ENCODE measurements at places on chromosomes 11 and 22.

GRCh38 chr11:36093548-36093947 lies 149.7 kb downstream of the LDLRAD3 start:
- DNase-seq: no peak

- DNase-seq: no peak
Measured at GRCh38 chr11:14075118-14076078, 112.9 kb downstream of the SPON1 start.

DNA sequence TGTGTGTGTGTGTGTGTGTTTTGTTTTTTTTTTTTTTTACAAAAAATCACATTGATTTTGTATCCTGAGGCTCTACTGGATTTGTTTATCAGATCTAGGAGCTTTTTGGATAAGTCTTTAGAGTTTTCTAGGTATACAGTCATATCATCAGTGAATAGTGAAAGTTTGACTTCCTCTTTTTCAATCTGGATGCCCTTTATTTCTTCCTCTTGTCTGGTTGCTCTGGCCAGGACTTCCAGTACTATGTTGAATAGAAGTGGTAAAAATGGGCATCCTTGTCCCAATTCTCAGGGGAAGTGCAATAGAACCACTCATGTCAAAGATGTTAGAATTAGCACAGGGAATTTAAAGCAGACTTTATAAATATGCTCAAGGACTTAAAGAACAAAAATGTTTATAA lies 32.6 kb upstream of the PRDM11 start:
- no peak for DNase-seq

GRCh38 chr11:92931746-92932422 lies 37.6 kb upstream of the MTNR1B start:
- no peak for DNase-seq

DNA sequence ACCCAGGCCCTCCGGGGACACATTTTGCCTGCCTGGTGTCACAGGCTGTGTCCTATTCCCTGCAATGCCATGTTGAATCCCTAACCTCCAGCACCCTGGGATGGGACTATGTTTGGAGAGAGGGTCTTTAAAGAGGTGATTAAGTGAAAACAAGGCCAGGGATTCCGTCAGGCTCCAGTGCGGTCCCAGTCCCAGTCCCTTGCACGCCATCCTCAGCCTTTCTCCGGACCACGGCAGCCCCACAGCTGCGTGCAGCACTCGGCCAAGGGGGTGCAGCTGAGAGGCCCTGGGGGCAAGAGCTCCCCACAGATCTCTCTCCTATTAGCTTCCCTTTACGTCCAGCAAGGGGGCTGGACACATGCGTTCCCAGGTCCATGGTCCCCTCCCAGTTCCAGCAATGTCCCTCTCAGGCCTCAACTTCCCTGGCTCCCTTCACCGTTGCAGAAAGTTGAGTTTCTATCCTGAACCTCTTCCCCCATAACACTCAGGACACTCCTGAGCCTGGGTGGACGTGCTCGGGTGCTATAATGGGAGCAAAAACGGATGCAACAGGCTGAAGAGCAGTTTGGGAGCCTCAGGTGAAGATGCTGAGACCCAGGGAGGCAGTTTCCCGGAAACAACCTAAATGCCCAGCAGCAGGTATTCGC lies 1422.7 kb downstream of the BRD1 start:
- no peak for DNase-seq

DNA sequence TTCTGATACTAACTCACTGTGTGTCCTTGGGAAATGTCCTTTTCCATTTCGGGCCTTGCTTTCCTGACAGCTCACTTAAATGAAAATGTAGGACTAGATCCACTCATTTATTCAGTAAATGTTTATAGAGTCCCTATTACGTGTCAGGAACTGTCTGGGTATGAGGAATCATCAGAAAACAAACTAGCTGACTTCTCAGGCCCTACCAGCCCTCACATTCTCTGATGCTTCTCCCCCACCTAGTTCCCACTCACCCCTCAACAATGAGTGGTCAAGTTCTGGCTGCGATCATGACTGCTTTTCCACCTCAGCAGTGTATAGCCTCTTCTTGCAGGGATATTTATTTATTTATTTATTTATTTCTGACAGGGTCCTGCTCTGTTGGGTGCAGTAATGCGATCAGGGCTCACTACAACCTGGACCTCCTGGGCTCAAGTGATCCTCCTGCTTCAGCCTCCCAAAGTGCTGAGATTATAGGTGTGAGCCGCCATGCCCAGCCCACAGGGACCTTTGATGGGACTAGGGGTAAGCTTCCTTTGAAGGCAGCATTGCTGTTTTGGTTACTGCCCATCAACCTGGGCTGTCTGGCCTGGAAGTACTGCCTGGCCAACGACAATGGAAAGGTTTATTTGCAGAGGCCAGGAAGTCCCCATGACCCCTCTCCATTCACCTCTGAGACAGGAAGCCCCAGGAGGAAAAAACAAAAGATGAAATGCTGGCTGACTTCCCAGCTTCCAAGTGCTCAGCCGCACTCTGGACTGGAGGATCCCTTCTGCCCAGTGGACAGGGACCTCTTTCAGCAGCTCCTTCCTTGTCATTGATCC lies 33.1 kb upstream of the POLD3 start:
- no peak for DNase-seq

DNA sequence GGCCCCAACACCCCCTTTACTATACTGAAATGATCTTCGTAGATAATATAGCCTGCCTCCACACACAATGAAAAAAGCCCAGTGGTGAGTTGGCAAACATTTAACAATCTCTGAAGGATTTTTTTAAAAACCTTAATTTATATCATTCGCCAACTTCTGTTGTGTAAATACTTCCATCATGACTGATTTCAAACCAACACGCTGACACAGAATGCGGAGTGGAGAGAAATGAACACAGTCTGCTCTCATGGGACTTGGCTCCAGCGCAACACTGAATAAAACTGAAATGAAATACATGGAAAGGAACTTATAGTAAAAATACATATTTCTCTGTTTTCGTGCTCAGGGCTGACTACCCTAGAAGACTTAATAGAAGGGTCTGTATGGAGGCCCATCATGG lies 61.3 kb upstream of the WNT11 start:
- DNase-seq: no peak

- no peak for DNase-seq
Measured at GRCh38 chr11:118916842-118917388, 8.8 kb downstream of the BCL9L start.

DNA sequence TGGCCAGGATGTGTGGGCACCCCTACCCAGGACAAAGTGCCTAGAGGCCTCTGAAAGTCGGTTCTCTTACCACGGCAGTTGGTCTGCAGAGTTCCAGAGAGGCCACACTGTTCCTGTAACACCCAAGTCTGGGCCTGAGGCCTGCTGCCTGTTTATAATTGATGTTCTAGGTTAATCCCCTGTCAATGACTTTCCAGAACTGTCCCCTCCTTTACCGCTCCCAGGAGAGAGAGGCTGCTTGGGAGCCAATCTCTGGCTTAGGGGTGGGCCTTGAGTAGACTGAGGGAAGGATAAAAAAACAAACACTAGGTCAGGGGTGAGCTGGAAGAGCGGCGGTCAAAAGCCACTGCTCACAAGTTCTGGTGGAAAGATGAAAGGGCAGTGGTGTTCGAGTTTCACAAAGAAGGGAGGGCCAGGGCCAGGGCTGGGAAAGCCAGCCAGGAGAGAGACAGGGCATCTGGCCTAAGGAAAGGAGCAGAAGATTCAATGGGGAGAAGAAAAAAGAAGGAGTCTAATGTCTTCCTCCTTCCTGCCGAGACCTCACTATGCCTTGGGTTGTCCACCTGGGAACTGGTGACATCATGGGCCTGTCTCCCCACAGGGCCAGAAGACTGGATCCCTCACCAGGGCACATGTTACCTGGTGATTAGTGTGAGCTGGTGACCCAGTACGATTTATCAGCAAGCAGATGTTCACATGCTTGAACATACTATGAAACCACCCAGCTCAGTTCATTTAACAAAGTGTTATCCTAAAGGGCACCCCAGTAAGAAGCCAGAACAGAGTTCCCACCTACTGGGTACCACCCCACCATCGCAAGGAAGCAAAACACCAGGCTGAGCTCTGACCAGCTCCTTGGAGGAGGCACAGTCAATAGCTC lies 50.2 kb downstream of the PC start:
- no peak for DNase-seq

DNA sequence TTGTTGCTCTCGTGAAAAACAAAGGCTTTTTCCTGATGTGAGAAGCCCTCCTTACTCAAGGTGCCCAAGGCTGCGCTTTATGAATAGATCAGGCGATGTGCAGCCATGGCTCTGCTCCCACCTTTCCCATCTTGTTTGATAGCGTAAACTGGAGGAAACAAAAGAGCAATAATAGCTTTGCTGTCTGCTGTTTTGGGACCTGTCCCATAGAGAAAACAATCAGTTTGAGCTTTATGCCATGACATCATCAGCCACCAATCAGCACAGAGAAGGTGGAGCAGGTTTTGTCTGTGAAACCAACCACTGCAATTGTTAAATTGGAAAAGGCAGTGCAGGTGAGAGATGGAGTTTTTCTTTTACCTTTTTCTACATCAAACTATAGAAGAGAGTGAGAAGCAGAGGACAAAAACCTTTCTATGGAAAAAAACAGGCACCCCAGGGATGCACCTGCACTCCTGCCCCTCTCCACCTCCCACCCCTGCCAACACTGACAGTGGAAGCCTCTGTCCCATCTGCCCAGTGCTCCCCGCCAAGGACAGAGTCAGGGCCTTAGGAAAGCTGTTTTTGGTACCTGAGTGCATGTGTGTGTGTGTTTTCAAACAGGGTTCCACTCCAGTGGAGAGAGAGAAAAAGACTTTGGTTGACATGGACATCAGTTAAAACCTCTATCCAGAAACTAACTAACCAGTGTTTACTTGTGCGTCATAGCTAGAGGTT lies 80.7 kb downstream of the MICAL3 start:
- DNase-seq: no peak

DNA sequence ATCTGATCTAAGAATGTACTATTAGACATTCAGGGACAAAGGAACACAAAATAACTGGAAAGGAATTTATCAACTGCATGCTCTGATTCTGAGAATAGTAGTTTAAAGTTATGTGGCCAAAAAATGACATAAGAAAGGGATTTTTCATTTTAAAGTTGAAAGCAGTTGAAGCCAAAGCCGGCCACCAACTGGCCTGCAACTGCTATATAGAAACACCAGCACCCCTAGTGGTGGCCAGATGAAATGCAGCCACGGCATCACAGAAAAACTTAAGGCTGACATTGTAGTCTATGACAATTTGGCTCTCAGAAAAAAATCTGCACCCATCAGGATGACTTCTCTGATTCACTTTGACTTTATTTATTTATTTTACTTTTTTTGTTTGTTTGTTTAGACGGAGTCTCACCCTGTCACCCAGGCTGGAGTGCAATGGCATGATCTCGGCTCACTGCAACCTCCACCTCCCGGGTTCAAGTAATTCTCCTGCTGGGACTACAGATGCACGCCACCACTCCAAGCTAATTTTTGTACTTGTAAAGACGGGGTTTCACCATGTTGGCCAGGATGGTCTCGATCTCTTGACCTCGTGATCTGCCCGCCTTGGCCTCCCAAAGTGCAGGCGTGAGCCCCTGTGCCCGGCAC lies 59.2 kb downstream of the SLC35F2 start:
- DNase-seq: peak; percentile 65

GRCh38 chr22:36280379-36280778 lies 27.4 kb downstream of the APOL1 start:
- DNase-seq: no peak

- no peak for DNase-seq
Measured at GRCh38 chr11:98895936-98896335, 124.8 kb upstream of the CNTN5 start.

- no peak for DNase-seq
Measured at GRCh38 chr11:70671083-70671482, 272.8 kb downstream of the CTTN start.

DNA sequence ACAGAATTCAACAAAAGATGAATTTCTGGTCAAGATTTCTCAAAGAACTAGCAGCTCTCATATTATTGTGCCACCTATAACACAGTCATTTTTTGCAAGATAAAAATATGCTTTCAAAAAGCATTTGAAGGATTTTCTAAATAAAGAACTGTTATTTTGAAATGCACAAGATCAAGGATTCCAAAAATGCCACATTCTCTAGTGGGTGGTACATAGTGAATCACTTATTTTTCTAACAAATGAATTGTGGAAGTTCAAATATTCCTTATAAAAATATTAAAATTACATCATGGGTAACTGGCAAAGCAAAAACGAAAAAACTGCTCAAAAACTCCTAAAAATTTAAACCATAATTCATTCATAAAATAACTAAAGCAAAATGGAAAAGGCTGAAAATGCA lies 2.1 kb downstream of the RNF141 start:
- no peak for DNase-seq

GRCh38 chr11:113373981-113374560 lies 13.5 kb upstream of the ANKK1 start:
- DNase-seq: no peak

- DNase-seq: no peak
Measured at GRCh38 chr11:124143034-124143433, 27.8 kb downstream of the VWA5A start.

GRCh38 chr11:116257092-116257491 lies 515.7 kb downstream of the BUD13 start:
- DNase-seq: no peak

- no peak for DNase-seq
Measured at GRCh38 chr11:22474616-22475015, 136.4 kb downstream of the SLC17A6 start.

DNA sequence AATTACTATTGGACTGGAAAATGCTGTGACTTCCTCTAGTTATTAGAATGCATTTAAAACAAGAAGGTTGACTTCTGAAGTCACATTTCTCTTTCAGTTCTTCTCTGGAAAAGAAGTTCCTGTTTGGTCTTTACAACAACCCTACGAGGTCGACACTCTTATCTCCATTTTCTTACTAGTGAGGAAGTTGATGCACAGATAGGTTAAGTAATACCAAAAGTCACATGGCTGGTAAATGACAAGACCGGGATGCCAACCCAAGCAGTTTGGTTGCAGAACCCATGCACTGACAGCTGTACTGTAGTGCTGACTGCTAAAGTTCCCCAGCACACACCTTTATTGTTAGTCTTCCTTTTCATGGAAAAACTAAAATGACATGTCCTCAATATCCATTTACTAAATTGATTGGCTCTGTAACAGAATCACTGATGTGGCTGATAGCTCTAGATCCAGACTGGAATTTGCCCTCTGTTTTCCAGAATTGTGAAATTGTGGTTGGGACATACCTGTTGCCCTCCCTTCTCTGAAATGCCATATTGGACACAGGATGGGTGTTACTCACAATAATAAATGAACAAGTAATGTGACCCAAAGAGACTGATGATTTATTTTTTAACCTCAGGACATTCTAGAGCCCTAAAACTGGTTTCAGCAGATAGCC lies 9.4 kb upstream of the TECTA start:
- DNase-seq: no peak

GRCh38 chr11:57370941-57371340 lies 10.0 kb downstream of the PRG3 start:
- DNase-seq: no peak

- DNase-seq: peak; percentile 63
Measured at GRCh38 chr11:71580057-71581003, 2.3 kb downstream of the KRTAP5-11 start.

Data from GM13977 (cell line).